ENCODE measurements at places on chromosomes 13 and 19.

DNA sequence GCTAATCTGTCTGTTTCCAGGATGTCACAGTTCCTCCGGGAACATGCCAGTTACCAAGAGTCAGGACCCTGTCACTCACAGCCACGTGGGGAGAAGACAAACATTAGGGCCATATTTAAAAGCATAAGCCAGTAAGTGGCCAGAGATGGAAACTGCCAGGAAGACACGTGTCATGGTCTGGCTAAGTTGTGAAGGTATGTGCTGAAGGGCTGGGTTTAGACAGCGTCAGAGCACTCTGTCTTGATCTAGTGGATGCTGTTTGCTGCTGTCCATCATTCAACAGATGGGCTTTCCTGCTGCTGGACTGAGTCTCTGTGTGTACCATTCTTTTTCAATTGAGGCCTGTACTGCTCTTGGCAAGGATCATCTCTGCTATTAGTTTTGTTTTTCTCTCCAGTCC lies 128.6 kb downstream of the HS6ST3 start:
- DNase-seq, result no peak

GRCh38 chr13:80894917-80895316 lies 554.0 kb upstream of the SPRY2 start:
- no peak for DNase-seq

DNA sequence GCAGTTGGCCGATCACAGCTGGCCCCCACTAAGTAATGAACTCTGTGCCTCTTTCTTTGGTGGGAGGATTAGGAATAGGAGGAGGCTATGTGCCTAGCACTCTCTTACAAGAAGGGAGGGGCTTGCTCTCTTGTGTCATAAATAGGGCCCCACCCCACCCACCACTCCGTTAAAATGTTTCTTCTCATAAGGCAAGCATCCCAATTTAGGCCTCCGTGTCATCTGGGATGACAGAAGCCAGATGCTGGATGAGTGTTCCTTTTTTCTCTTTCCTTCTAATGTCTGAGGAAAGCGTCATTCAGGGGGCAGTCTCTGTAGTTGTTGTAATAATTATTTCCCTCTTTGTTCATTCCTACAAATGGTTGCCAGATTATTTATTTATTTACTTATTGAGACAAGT lies at the start of gene LIPE:
LIPE (minus strand) TSS at position 76 of the 400 bp plus-strand sequence. CDS start 239 bp downstream, outside the sequence.
- no peak for DNase-seq

DNA sequence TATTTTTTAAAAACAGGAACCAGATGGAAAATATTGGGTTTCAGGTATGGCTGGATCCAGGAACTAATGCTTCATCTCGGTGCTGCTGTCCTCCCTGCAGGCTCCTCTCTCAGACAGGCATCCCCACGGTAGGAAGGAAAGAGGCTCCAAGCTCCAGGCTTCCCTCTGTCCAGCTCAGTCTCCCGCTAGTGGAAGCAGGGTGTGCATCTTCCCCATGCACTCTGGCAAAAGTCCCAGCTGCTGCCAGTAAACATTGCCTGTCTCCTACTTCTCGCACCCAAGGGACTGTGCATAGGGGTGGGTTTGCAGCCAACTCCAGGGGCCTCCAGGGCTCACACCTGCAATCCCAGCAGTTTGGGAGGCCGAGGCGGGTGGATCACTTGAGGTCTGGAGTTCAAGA lies 29.2 kb downstream of the IL12RB1 start:
- no peak for DNase-seq

DNA sequence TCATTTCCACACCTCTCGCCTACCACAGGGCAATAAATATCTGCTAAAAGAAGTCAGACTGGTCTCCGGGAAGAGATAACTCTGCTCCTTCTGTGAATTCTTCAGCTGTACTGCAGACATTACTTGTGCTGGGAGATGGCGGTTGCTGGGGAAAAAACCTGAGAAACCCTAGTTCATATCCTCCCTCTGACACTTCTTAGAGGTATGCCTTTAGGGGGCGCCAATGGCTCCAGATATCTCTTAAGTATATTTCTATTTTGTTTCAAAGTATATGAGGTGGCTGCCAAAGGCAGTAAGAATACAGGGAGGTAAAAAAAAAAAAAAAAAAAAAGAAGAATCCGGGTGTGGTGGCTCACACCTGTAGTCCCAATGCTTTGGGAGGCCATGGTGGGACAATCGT lies 175.2 kb downstream of the PAN3 start:
- no peak for DNase-seq

- DNase-seq, result no peak
Observed at GRCh38 chr19:51708811-51709210, 15.0 kb downstream of the HAS1 start.

GRCh38 chr13:74778946-74779345 lies 644.7 kb upstream of the KLF12 start:
- DNase-seq, result no peak

- no peak for DNase-seq
Observed at GRCh38 chr13:66551128-66551527, 679.0 kb downstream of the PCDH9 start.

DNA sequence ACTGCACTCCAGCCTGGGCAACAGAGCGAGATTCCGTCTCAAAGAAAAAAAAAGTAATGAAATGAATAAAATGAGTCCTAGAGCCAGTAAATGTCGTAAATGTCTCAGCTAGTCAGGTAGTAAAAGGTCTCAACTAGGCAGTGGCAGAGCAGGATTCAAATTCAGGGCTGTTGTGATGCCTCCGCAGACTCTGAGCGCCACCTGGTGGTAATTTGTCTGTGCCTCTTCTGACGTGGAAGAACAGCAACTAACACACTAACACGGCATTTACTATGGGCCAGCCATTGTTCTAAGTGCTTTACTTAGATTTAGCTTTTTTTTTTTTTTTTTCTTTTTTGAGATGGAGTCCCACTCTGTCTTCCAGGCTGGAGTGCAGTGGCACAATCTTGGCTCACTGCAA lies 30.2 kb downstream of the CYP2F1 start:
- DNase-seq, result no peak

- DNase-seq, result no peak
Observed at GRCh38 chr13:109403012-109403421, 383.4 kb downstream of the IRS2 start.

DNA sequence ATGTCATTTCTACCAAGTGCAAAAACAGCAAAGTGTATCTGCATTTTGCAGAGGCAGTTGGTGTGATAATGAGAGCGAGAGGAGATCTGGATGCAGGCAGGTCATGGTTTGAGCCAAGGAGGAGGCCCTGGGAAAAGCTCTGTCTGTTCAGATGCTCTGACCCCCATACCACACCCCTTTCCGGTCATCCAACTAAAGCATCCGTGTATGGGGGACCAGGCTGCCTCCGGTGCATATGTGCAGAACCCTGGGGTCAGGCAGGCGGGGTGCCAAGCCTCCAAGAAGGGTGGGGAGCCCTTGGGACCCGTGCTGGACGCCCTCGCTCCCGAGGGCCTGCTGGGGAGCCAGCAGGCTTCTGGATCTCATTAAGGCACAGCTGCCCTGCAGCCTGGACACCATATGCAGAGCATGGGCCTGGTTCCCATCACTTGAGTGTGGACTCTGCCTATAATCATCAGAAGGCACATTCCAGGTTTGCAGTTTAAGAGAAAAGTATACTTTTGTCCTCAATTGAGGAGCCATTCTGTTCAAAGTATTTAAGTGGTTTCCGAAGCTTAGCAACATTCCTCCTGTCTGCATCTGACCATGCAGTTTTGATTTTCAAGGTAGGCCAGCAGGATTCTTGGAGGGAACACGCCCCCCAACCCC lies 56.1 kb downstream of the ALOX5AP start:
- DNase-seq, result no peak

DNA sequence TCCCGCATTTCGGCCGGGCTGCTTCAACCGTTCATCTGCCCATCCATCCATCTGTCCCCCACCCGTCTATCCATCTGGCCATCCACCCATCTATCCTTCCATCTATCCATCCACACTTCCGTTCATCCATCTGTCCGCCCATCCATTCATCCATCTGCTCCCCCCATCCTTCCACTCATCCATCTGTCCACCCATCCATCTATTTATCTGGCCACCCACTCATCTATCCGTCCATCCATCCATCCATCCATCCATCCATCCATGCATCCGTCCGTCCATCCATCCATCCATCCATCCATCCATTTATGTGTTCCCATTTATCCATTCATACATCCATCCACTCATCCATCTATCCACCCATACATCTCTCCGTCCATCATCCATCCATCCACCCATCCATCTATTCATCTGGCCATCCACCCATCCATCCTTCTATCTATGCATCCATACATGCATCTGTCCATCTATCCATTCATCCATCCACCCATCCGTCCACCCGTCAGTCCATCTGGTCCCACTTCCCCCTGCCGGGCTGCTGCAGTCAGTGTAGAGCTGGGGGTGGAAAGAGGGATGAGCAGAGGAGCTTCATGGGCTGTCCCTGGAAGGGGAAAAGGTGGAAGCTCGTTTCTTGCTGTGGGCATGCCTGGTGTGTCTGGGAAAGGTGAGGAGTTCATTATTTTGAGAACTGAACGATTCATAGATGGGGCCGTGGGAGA lies 722 bp downstream of the HSD11B1L start:
- DNase-seq, result no peak

DNA sequence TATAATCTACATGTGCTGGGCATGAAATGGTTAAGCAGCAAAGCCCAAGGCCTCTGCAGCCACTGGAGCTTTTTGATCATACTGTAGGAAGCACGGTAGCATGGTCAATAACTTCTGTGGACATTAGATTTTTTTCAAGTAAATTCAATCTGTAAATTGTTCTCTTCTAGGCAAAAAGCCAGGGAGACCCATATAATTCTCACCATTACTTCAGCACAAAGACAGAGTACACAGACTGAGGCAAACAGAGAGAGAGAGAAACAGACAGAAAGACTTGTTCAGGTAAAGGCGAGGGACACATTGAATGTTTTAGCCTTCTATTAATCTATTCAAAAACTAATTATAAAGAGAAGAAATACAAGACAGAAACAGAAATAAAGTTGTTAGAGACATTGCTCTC lies 349.4 kb downstream of the RFC3 start:
- no peak for DNase-seq

GRCh38 chr13:38542601-38543000 lies 144.3 kb upstream of the FREM2 start:
- no peak for DNase-seq

DNA sequence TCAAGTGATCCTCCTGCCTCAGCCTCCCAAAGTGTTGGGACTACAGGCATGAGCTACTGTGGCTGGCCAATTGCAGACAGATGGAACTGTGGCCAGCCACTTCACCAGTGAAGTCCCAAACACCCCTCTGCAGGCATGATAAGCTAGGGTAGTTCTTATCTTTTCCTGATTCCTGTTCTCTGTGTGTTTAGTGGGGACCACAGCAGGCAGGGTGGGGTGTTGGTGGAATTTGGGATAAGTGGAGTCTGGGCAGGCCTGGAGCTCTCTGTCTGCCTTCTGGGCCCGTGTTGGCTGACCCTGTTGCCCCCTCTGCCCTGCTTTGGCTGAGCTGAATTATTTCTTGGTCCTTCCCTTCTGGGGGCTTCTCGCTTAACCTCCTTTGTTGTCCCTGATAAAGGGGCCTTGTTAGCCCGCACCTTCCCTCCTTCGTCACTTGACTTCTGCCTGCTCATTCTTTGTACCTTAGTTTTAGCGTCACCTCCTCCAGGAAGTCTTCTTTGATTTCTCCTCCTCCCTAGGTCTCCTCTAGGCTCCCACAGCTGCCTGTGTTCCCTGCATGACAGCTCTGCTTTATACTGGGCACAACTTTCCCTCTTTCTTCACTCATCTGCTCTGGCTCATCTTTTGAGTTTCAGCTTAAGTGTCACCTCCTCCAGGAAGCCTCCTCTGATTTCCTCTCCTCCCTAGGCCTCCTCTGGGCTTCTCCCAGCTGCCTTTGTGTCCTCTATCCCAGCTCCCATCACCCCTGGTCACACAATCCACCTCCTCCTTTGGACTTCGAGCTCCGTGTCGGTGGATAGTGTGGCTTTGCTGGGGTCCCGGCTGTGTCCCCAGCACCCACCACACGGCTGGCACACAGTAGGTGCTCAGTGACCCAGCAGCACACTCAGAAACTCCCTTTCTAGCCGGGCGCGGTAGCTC lies 1.7 kb upstream of the NCLN start:
- DNase-seq, result no peak

DNA sequence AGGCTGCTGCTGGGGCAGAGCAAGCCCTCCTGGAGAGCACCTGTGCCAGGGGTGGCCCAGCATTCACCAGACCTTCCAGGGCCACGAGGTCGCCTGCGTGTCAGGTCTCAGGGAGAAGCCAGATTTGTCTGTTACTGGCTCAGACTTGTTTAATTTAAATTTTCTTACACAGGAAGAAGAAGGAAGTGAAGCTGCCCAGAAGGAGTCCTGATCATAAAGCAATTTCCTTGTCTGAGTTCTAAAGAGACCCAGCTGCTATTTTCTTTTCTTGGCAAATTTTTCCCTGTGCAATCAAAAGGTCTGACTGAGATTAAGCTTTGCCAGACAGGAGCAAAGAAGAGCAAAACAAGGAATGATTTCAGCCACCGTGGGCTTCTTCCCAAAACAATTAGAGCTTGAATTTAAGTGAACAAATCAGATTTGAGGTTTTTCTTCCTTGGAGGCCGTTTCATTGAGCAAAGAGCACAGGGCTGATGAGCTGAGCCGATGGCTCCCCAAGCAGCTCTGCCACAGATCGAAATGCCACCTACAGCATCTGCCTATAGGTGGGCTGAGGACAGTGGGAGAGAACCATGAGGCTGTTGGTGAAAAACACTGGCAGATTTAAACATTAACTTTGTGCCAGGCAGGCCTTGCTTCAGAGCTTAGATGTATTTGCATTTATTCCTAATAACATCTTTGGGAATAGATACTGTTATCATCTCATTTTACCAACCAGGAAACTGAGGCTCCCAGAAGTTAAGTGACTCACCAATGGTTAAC lies 40.1 kb downstream of the HSPH1 start:
- no peak for DNase-seq

- no peak for DNase-seq
Observed at GRCh38 chr19:57759096-57759495, 10.4 kb upstream of the ZNF586 start.

- no peak for DNase-seq
Observed at GRCh38 chr19:45995715-45996385, 583 bp downstream of the CCDC61 start.

DNA sequence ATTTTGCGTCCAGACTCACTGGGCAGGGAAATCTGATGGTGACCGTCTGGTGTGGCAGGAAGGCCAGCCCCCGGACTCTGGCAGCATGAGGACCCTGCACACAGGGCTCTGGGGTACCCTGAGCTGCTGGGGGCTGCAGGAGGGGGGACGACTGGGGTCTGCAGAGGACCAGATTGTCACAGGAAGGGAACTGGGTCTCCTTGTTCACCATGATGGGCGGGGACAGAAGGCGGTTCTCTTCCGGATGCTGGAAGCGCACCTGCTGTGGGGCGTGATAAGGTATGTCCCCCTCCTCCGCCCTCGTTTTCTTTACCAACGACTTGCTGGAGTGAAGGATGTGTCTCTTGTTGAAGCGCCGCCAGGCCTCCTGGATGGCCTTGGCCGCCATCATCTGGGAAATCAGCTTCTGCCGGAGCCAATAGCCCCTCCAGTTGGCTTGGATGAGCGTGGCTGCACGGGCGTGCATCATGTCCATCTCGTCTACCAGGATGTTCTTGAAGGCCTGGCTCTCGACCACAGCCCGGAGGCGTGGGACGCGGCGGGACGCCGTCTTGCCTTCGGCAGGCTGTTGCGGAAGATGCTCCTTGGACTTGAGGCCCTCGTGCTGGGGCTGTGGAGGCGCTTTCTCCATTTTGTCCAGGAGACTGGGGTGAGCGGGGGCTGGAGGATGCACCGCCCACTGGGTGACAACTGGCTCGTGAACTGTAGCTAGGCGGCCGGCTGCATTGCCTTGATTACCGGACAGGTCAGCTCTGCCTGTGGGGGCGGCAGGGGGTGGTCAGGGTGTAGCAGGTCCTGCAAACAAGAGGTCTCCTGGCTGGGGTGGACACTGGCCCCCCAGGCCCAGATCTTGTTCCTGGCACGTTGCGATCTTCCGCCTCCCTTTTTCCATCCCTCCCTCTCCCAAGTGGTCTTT lies 7.2 kb downstream of the IQCN start:
- no peak for DNase-seq

Data from NCI-H1436 treated with DMSO at 0.1 percent for 48 hours (cell line).